ENCODE measurements at places on chromosomes 5 and 9. TPM values are rescaled to one million over a fixed set of nuclear protein-coding genes. Genes with fewer than 3 reads are reported as not detected.

The TAF11L10 gene
- not detected for total RNA-seq

The RUSC2 gene
- total RNA-seq, result 4.9 TPM

The FOXD4L4 gene
- under 0.01 TPM for total RNA-seq

The CCDC192 gene
- total RNA-seq, result not detected

The GARIN3 gene
- total RNA-seq, result not detected

The TAF9 gene
- total RNA-seq, result 150 TPM

The GNA14 gene
- not detected for total RNA-seq

The SH3RF2 gene
- total RNA-seq, result 6.3 TPM

The ANKDD1B gene
- 1.9 TPM for total RNA-seq

The TMEM252 gene
- total RNA-seq, result not detected

The SPATA31C1 gene
- total RNA-seq, result not detected

The TMEM174 gene
- not detected for total RNA-seq

The FBXL7 gene
- 0.26 TPM for total RNA-seq

The SEMA5A gene
- total RNA-seq, result 1.3 TPM

The SEC61B gene
- 77.2 TPM for total RNA-seq

The LCN15 gene
- not detected for total RNA-seq

The PCDHB8 gene
- total RNA-seq, result under 0.01 TPM

The CDKN2B gene
- 29.2 TPM for total RNA-seq

The CTNND2 gene
- total RNA-seq, result not detected

The LHX2 gene
- total RNA-seq, result not detected

The TNFSF15 gene
- total RNA-seq, result under 0.01 TPM

The ST8SIA4 gene
- under 0.01 TPM for total RNA-seq

The S100Z gene
- not detected for total RNA-seq

The CDH9 gene
- total RNA-seq, result not detected

The OTP gene
- not detected for total RNA-seq

The ARAP3 gene
- 4.0 TPM for total RNA-seq

The NIM1K gene
- total RNA-seq, result not detected

All from bronchial epithelial cell (primary cell).